Thoracic aorta endothelial cell (primary cell): ENCODE measurements at places on chromosomes 4 and X. TPM values are rescaled to one million over a fixed set of nuclear protein-coding genes. Genes with fewer than 3 reads are reported as not detected.

Gene PABPC1L2B
- total RNA-seq, result not detected in 2 replicates

Gene BEX1
- total RNA-seq, result 0.27 and 0.57 TPM in 2 replicates

Gene CT45A5
- total RNA-seq, result not detected in 2 replicates

Gene EGF
- not detected in 2 replicates for total RNA-seq
